ENCODE measurements at places on chromosomes 5 and 9.

DNA sequence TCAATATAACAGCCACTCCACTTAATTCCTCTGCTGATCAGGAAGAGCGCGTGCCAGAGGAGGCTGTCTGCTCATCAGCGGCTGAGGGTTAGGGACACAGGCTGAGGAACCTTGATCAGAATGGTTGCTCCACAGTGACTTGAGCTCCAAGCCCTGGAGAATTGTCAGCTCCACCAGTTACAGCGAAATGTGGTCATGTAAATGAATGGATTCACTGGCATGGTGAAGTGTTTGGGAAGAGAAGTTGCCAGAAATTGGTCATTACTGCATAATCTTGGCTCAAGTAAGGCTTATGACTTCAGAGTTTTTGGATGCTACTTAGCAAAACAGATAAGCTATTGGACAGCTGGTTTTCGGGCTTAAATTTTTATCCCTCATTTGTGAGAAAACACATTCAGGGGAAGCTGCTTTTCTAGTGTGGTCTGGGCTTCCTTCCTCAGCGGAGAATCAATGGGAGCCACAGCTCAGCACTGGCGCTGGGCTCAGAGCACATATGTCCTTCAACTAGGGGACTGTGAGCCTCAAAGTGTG is 65.0 kb downstream of the PRRT1B start:
- DNase-seq, result no peak

- no peak for DNase-seq
Measured at GRCh38 chr9:126671381-126671831, 57.7 kb downstream of the LMX1B start.

DNA sequence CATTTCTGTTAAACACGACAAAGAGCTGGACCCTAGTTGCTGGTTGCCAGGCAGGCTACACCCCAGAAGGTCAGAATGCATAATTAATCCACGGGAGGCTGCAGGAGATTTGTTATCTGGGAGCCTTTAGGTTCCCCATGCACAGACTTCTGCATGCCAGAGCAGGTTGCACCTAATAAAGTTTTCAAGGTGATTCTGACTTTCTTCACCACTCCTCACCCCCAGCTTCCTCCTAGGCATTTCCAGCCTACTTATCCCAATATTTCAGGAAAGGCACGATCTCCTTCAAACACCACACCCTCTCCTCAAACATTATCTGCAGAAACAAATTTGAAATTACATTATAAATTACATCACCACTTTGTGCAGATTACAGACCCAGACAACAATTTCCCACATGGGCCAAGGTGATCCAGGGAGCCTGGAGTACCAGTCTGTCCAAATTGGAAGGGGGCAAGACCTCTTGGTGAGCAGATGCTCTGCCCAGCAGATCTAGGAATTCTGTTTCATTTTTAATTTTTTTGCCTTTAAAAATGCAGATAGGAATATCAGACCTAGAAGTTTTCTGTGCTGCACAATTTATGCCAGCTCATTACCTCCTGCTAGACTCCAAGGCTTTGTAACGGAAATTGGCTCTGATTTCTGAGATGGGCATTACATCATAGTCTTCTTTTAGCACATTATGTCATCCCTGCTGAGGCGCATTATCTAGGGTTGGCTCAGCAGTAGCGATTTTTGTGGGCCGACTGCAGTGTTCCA is 363.4 kb upstream of the SLC30A5 start:
- DNase-seq, result no peak

DNA sequence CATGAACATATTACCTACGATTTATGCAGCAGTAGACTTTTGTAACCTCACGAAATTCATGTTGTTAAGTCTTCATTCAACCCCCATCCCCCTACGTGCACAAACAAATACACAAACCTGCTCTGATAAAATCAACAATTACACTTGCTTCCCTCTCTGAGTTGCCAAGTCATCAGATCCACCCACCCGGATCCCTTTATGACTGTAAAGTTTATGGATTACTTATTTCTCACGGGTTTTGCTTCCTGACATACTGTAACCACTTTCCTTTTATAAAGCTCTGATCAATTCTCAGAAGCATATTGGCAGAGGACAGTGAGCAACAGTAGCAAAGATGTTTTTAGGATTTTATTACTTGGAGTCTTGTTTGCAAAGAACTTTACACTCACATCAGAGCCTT is 70.5 kb downstream of the MLLT3 start:
- no peak for DNase-seq

DNA sequence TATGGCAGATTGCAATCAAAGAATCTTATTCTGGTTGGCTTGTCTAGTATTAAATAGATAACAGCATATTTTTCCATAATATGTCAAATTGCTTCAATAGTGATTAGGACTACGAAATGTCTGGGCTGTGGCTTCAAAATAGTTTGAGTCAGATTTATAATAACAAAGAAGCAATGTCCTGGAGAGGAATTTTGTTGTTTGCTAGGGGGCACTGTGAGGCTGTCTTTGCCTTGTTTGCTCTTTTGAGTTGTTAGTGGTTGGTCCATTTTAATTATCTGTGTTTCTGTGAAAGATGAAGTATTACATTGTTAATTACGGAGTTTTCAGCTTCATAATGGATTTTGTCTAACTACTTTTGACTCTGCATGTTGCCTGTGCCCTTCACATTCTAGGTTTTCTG is 713.6 kb downstream of the TLE4 start:
- no peak for DNase-seq

DNA sequence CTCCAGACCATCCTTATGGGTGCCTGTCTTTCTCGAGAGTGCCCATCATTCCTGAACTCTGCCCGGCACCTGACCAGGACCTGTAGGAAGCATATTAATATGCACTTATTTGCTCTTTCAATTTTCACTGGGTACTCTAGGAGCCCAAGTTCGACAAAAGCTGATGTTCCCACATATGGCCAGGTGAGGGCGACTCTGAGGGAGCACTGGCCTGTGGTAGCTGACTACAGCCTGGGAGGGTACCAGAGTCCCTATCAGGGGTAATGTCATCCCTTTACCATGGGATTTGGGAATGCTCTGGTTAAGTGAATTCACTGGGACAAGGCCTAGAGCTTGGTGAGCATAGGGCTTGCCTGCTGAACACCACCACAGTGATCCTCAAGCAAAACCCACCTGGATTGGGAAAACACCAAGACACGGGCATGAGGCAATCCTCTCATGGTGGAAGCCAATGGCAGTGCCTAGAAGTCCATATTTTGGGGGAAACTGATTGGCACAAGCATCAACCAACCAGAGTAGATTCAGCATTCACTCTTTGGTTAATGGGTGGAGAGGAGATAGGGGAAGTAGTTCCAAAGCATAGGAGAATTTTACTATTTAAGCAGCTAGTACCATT is 112.2 kb downstream of the MTX3 start:
- DNase-seq, result no peak

- no peak for DNase-seq
Measured at GRCh38 chr5:51567636-51568035, 184.4 kb downstream of the ISL1 start.

- DNase-seq, result no peak
Measured at GRCh38 chr5:132471151-132471907, 19.2 kb downstream of the IRF1 start.

GRCh38 chr5:144659634-144660227 is 489.1 kb downstream of the KCTD16 start:
- DNase-seq, result no peak

- DNase-seq, result no peak
Measured at GRCh38 chr5:125581311-125581710, 834.9 kb upstream of the ZNF608 start.

- no peak for DNase-seq
Measured at GRCh38 chr5:114018186-114018585, 343.7 kb upstream of the KCNN2 start.

DNA sequence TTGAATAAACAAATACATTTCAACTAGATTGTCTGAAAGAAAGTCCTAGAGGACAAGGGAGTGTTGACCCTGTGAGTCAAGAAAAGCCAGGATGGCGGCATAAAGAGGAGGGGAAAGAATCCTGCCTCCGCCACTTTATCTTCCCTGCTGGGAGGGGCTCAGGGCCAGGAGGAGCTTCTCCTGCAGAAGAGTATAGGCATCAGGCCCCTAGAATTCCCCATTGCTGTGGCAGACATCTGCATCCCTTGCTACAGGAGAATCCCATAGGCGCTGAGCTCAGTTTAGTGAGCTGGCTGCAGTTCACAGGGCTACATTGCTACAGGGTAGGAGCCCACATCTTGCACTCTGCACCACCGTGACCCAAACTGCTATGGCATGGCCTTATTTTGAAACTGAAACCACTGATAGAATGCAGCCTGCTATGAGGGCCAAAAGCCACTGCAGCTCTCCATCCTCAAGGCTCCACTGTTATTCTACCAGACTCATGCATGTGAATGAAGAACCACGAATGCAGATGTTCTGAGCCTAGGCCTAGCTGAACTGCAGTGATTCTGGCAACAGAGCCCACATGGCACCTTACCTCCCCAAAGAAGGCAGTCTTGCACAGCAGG is 941.4 kb upstream of the CTNND2 start:
- DNase-seq, result no peak

DNA sequence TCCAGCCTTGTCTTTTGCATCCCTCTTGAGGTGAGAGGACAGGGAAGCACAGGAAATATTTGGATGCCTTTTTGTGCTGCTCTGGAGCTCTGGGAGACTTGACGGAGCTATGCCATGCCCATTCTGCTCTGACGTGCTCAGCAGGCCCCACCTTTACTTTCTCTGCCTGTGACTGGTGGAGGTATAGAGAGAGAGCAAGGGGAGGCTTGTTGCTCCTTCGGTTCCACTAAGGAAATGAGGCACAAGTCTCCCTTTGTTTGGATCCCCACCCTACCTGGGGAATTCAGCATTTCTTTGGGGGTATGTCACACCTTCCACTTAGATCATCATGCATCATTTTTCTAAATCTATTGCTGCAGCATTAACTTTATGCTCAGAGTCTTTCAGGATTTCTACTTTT is 121.8 kb upstream of the CNTLN start:
- no peak for DNase-seq

- no peak for DNase-seq
Measured at GRCh38 chr9:73869264-73869663, 627.9 kb upstream of the RORB start.

DNA sequence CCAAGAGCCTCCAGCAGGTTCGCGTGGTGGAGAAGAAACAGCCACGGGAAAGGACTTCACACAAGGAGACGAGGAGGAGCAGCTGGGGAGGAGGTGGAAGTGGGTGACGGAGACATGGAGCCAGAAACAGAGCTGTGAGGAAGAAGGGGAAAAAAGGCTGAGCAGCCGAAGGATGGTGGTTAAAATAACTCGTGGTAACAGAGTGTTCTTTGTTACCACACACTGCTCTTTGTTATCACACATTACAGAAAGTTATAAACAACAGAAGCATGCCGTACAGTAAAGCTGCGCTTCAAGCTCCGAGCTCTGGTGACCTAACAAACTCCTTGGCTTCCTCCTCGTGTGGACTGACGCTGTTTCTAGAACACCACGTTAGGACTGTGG is 215.4 kb downstream of the GLIS3 start:
- DNase-seq, result no peak

- DNase-seq, result no peak
Measured at GRCh38 chr9:6680797-6681146, 35.2 kb upstream of the GLDC start.

- DNase-seq, result no peak
Measured at GRCh38 chr5:142059304-142059940, 46.6 kb upstream of the GNPDA1 start.

- DNase-seq, result no peak
Measured at GRCh38 chr9:86660146-86660943, 287.0 kb downstream of the GAS1 start.

DNA sequence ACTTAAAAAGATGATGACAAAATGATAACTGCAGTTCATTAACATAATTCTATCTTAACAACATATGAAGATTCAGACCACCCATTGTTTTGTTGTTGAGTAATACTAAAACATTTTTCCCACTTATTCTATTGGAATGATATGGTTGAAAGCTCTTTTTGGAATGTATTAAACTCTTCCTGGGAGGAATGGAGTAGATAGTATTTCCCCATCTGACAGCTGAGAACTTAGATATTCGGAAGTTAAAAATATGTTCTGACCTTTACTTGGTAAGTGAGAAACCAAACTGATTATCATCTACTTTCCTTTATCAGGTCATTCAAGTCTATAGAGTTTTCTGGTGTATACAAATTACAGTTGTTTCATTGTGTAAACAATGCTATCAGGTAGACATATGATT is 452.9 kb downstream of the CSNK1G3 start:
- no peak for DNase-seq

DNA sequence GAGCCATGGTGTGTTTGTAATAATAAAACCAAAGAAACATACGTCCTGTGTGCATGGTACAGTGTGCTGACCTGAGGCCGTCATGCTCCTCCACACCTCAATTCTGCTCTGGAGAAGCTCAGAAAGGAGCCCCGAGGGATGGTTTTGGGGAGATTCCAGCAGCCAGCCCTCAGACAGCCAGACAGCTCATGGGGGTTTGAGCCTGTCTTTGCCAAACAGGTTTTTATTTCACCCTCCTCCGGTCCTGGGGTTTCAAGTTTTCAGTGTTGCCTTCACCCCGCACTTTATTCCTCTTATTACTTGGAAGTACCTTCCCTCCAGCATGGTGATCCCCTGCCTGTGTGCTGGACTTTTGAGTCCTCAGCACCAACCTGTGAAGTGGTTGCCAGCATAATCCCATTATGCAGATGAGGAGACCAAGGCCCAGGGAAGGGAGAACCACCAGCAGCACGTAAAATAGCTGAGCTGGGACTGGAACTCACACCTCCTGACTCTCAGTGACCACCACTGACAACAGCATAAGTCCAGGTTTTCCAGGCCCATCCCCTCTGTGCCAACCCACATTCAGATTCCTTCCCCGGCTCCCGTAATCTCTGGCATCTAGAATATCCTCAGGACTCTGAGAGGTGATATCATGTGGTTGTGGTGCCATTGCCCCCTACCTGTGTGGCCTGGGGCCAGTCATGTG is 35.1 kb downstream of the TGFBI start:
- DNase-seq, result no peak

DNA sequence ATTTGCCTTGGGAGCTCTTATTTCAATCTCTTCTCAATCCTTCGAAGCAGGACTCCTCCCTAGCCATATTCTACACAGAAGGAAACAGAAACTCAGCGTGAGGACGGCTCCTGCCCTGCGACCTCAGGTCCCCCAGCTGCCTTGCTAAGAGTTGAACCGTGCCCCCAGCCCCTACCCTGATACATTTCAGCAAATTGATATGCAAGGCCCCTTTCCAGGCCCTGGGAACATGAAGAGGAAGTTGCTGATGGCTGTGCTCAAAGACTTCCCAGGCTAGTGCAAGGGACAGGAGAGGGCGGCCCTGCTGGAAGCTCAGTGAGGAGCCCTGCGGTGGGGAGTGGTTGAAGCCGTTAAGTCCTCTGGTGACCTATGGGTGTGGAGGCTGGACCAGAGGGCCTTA is 41.5 kb downstream of the BOD1 start:
- no peak for DNase-seq

DNA sequence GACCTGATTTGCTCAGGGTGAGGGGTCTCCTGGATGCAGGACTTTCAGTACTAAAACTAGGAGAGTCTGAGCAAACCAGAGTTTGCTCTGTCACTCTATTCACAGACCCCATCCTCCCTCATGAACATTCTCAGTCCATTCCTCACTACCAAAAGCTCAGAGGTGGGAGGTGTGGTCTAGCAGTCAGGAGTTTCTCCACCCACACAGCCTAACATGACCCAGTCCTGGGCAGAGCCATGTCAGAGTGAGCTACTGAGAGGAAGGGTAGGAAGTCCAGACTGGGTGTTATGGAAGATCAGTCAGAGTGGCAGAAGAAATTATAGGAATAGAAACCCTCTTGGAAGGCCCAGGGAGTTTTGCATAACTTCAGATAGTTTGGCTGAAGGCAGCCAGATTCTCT is 113.3 kb upstream of the GRAMD2B start:
- DNase-seq, result no peak

GRCh38 chr5:112412346-112412745 is 6.7 kb downstream of the EPB41L4A start:
- DNase-seq, result no peak
